ENCODE measurements at places on chromosomes 5 and 9.

- H3K27ac ChIP-seq: no peak overlapping the region
- no peaks in the 10 kb centered on the region for H3K27me3 ChIP-seq
- no peak for DNase-seq
These were observed 510.4 kb downstream of the PSAT1 start for GRCh38 chr9:78807286-78807685.

DNA sequence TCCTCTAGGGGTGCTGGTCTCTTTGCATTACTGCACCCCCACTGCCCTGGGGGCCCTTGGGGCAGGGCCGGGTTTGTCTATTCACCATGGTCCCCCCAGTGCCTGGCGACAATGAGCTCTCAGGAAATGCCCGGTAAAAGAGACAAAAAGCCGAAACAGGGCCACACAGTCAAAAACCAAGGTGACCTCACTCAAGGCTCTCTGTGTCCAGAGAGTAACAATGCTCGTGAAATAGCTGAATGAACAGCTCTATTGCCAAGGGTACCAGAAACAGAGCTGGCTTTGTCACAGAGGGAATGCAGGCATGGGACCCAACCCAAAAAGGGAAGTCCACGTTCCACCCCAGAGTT is 16.0 kb downstream of the SH3PXD2B start:
- no peak overlapping the region for H3K27ac ChIP-seq
- H3K4me3 ChIP-seq: no peak overlapping the region
- H3K36me3 ChIP-seq: no peaks in the 10 kb centered on the region
- H3K4me1 ChIP-seq: no peaks in the 10 kb centered on the region

DNA sequence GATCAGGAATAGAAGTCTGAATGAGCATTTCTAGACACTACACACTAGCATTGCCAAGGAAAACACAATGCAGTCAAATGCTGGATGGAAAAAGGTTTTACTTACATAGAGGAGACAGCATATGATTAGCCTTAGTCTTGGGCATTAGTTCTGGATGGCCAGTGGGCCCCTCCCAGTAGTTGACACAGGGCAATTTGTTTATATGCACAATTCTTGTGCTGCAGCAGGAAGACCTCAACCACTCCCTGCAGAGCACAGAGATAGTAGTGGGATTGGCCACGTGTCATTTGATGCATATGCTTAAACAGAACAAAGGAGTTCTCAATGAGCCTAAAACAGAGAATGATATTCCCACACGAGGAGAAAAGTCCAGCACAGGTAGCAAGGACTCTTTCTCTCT is 1496.2 kb upstream of the CDH6 start:
- no peak overlapping the region for H3K4me3 ChIP-seq
- H3K27me3 ChIP-seq: no peaks in the 10 kb centered on the region
- DNase-seq: no peak
- H3K36me3 ChIP-seq: no peaks in the 10 kb centered on the region

GRCh38 chr9:136293476-136294077 is 10.3 kb downstream of the CCDC187 start:
- H3K27ac ChIP-seq: no peak overlapping the region
- H3K36me3 ChIP-seq: no peaks in the 10 kb centered on the region

DNA sequence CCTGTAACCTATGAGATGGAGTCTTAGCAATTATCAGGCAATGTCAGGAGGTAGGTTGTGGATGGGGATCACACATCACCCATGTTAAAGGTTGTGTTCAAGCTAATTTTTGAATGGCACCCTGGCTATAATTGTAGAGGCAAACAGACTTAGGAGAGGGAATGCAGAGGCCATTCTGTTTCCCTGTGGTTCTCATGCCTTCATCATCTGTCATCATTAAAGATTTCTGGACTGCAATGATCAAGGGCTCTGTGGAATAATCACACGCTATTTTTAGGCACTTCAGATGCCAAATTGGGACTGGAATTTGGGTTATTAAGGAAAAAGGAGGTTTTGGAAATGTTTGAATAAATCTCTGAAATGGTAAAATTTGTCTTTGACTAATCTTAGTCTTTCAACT is 1065.4 kb downstream of the TAF11L14 start:
- no peaks in the 10 kb centered on the region for H3K27me3 ChIP-seq
- no peak overlapping the region for H3K27ac ChIP-seq
- no peaks in the 10 kb centered on the region for H3K36me3 ChIP-seq
- DNase-seq: no peak
- H3K4me3 ChIP-seq: no peak overlapping the region

- no peaks in the 10 kb centered on the region for H3K27me3 ChIP-seq
- no peaks in the 10 kb centered on the region for H3K36me3 ChIP-seq
- H3K4me3 ChIP-seq: no peak overlapping the region
- H3K4me1 ChIP-seq: peaks cover 2% of the 10 kb centered on the region
- H3K27ac ChIP-seq: no peak overlapping the region
These were observed 372.2 kb downstream of the NFIB start for GRCh38 chr9:13941714-13942113.
